ENCODE measurements at places on chromosomes 1 and 21.
A peak's percentile ranks its signal among the peaks of the same experiment; 100 is the strongest.

- no peak for DNase-seq
Observed at GRCh38 chr1:245695211-245695610, 540.4 kb downstream of the KIF26B start.

DNA sequence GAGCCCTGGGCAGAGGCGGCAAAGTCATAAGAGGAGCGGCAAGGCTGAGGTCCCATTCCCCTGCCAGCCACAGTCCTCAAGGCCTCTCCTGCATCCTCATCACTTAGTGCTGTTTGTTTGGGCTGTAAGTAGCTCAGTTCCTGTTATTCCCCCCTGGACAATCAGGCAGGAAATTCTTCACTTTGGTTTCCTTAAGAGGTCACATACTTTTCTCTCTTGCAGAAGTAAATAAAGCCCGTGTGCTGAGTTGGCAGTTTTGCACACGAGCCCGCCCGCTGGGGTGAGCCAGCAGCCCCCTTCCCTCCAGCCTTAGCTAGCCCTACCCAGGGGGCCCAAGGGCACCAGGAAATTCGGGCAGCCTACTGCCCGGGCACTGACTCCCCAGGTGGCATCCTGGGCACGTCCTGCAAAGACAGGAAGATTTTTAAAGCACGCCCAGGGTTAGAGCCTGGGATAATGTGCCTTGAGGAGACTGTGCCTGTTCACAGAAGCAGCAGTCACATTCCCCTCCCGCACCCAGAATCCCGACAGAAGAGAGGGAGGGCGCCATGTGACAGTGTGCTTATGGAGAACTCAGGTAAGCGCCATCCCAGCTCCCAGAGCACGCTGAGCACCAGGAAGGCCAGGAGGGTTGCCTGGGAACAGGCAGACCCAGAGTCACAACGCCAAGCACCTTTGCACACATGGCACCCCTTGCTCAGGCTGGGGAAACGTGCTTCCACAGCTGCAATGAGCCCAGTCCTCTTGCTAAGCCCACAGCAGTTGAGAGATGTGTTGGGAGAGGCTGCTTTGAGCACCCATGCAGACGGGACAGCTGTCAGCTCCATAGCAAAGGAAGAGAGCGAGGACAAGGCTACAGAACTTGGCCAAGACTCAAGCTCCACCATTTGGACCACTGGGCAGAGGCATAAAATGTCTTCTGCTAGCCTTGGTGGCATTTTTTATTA is 144.5 kb upstream of the TMEM51 start:
- DNase-seq: no peak

DNA sequence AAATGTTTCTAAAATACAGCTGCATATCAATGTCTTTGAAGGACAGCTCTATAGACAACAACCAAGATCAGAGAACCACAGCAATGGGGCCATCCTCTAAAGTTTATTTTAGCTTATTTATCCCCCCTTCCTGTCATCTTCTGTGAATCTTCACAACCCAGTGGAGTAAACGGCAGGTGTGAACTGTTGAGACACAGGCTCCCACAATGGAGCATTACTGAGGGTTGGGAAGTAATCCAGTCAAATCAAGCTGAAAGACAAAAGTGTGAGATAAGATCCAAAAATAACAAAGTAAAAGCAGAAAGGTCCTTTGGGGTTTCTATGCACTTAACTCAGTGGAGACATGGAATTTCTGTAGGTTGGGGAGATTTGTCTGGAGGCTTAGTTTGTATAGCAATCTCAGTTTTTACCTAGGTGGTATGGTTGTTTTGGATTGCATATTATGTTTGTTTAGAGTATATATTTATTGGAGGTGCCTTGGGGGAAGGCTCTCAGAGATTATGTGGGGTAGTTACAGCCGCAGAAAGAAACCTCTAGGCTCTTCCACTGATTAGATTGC is 286.9 kb upstream of the ADGRL2 start:
- no peak for DNase-seq

GRCh38 chr1:100752791-100753190 is 33.2 kb downstream of the VCAM1 start:
- no peak for DNase-seq

DNA sequence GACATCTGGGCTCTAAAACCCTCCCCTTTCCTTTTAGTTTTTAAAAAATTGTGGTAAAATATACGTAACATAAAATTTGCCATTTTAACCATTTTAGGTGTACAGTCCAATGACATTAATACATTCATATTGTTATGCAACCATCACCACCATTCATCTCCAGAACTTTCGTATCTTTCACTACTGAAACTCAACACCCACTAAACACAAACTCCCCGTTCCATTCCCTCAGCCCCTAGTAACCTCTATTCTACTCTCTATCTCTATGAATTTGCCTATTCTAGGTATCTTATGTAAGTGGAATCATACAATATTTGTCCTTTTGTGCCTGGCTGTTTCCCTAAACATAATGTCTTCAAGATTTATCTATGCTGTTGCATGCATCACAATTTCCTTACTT is 19.4 kb upstream of the TTC4 start:
- no peak for DNase-seq

DNA sequence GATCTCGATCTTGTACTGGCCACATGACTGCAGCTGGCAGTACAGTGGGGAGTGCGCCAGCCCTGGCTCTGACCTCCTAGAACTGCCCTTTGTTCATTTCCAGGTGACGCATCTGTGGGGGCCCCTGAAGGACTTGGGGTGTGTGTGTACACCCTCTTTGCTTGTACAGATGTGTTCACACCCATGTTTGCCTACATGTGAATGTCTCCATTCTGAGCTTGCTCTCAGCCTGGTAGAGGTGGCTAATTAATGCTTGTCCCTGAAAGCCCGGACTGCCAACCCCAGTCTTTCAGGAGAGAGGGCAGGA is 19.8 kb downstream of the TNFRSF1B start:
- DNase-seq: no peak

DNA sequence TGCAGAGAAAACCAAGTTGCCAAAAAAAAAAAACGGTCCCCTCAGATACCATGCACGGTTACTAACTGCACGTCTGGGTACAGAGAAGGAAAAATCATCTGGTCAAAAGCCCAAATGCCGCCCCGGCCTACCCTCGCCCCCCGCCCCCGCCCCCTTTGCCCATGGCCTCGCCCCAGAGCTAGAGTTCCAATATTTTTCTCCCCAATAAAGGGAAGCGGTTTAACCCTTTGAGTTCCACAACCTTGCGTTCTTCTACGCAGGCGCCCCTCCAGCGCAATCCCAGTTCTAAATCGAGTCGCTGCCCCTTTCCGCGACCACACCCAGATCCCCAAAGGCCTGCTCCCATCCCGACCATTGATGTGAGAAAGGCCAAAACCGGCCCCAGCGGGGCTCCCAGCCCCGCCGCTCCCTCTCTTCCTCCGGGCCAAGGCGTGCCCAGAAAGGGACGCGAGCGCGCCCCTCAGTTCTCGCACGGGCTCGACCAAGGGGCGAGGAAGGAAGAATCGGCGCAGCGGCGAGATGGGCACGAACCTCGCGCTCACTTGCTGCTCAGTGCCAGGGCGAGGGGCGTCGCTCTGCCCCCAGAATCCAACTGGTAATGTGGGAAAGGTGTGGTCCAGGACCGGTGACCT is 797 bp downstream of the WDR47 start:
- no peak for DNase-seq

GRCh38 chr1:67004176-67004575 is 49.8 kb downstream of the SLC35D1 start:
- DNase-seq: peak; percentile 12

- DNase-seq: no peak
Observed at GRCh38 chr1:199756066-199756465, 271.4 kb upstream of the NR5A2 start.

GRCh38 chr1:89758156-89758555 is 62.7 kb upstream of the LRRC8D start:
- DNase-seq: no peak

- DNase-seq: no peak
Observed at GRCh38 chr1:94271373-94271772, 34.0 kb upstream of the ARHGAP29 start.

DNA sequence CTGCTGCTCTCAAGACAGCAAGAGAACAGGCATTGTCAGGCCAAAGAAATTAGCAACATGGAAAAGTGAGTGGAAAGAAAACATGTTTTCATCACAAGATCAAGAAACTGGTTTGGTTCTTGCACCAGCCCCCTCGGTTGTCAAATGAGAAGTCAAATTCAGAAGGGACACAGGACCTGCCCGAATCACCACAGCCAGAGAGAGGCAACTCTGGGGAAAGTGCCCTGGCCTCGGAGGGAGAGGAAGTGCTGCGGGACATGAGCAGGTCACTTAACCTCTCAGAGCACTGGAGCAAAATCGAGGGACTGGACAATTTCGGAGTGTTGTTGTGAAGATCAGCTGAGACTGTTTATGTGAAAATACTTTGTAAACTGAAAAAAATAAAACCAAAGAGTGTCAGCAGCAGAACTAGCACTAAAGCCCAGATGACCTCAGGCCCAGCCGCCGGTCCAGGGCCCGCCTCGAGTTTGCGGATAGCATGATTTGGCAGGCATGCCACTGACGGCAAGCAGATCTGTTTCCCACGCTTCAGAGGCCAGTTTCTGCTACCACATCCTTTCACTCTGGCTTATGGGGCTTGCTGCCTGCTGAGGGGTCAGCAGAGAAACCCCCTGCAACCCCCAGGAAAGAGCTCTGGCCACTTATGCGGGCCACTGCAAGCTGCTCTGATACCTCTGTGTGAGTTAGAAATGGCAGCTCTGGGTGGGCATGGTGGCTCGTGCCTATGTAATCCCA is 32.1 kb downstream of the CD247 start:
- no peak for DNase-seq

GRCh38 chr1:46301406-46301807 is 2.0 kb downstream of the LRRC41 start:
- no peak for DNase-seq

- no peak for DNase-seq
Observed at GRCh38 chr21:26563856-26564503, 9.1 kb downstream of the CYYR1 start.

DNA sequence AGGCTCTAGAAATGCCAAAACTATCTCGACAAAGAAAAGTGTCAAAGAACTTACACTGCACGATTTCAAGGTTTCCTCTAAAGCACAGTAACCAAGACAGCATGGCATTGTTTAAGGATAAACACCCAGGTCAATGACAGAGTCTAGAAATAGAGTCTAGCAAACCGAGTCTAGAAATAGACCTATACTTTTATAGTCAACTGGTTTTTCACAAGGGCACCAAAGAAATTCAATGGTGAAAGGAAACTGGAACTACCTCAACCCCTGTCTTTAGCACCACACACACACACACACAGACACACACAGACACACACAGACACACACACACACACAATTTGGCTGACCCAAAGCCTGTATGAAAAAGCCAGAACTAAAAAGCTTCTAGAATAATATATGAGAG is 67.1 kb upstream of the PGBD5 start:
- no peak for DNase-seq

DNA sequence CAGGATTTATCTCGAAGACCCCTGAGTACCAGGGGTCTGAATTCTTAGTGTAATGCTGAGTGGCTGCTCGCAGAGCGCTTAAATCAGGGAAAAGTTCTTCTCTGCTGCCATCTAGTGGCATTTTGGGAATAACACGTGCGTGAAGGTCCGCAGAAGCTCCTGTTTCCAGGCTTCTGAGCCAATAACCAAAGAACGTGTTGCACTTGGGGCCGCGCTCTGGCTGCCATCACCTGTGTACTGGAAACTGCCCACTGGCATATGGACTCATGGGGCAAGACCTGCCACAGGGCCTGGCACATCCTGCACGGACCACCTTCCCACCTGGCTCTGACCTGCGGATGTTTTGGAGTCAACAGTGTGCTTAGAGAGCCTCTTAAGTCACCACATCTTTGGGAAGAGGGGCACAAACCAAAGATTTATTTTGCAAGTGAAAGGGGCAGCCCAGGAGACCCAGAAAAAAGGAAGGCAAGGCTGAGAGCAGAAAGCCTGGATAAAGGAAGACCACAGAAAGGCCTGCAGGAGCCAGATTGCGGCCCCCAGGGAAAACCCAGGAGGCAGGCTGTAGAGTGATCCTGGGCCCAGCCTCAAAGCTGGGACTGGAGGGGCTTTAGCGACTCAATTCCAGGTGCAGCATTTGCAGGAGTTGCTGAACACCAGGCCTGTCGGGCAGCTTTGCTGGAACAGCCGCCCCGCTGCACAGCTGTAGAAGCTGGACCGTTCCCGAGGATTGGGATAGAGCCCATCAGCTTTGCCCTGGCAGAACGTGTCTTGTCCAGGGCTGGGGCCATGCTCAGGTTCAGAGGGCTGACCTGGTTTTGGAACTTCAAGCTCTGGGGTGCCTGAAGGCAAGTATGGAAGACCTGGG is 13.0 kb downstream of the CHIT1 start:
- peak; percentile 76 for DNase-seq

- DNase-seq: no peak
Observed at GRCh38 chr1:23101101-23101827, 67.4 kb downstream of the LUZP1 start.

DNA sequence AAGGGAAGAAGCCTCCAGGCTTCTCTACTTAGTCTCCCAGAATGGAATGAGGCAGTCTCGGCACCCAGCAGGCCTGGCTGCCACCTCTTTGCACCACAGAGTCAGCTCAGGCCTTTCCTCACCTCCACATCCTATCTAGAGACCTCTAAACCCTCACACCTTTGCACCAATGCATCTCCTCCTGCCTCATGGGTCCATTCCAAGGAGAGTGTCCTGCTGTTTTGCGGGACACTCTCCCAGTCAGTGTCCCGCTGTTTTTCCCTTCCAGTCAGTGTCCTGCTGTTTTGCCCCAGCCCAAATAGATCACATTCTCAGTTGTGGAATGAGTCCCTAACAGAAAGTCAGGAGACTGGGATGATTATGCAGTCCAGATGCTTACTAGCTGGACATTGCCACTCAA is 185.6 kb upstream of the CAMK1G start:
- no peak for DNase-seq

DNA sequence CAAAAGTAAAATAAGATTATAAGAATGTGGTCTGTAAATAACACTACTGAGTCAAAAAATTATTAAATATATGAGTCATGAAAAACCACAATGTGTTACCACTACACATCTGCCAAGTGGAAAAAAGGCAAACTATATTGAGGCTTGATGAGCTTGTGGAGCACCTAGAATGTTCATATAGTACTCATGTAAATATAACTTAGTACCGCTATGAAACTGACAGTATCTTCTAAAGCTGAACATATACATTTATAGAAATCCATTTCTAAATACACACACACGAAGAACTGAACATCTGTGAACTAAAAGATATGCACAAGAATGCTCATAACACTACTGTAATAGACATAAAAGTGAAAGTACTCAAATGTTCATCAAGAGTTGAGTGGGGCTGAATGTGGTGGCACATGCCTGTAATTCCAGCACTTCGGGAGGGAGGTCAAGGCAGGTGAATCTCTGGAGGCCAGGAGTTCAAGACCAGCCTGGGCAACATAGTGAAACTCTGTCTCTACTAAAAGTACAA is 18.5 kb upstream of the GBP3 start:
- DNase-seq: no peak

Data from NCI-H2081 (cell line).